ENCODE measurements at places on chromosomes 11 and 22.

DNA sequence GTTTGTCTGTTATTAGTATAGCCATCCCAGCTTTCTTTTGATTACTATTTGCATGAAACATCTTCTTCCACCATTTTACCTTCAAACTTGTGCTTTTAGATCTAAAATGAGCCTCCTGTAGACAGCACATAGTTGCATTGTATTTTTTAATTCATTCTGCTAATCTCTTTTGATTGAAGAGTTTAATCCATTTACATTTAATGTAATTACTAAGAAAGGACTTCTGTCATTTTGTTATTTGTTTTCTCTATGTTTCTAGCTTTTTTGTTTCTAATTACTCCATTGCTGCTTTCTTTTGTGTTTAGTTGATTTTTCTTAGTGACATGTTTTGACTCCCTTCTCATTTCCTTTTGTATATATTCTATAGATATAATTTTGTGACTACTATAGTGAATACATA is 43.7 kb upstream of the ZBTB44 start:
- no peak for DNase-seq

DNA sequence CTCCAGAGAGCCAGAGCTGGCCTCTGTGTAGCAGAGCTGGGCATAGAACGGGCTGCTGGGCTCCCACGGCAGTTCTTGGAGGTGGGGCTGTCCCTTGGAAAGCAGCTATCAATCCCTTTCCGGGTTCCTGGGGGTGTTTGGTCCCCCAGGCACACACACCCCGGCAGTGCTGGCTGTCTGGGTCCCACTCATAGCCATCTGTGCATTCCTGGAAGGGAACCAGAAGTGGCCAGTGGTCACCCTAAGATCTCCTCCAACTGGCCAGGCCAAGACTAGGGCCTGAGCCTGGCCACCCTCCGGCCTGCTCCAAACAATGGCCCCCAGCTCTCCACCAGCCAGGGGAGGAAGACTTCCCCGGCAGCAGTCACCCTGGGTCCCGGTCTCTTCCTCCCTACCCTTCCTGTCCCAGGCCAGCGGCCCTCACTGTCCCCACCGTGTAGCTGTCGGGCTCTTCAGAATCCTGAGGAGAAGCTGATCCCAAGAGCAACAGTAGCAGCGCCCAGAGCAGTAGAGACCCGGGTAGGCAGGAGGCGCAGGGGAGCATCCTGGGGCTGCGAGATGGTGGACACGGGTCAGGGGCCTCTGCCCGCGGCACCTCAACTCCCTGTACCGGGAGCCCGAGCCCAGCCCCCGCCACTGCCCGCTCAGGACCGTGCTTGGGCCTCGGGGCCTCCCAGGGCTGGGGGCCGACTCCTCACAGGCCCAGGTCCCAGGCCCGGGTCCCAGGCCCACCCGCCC is 620 bp downstream of the EFEMP2 start:
- no peak for DNase-seq

- DNase-seq, result no peak
These were observed 5.9 kb downstream of the SLC5A4 start for GRCh38 chr22:32249231-32249630.

- no peak for DNase-seq
These were observed 600.1 kb upstream of the CHORDC1 start for GRCh38 chr11:90822996-90823395.

DNA sequence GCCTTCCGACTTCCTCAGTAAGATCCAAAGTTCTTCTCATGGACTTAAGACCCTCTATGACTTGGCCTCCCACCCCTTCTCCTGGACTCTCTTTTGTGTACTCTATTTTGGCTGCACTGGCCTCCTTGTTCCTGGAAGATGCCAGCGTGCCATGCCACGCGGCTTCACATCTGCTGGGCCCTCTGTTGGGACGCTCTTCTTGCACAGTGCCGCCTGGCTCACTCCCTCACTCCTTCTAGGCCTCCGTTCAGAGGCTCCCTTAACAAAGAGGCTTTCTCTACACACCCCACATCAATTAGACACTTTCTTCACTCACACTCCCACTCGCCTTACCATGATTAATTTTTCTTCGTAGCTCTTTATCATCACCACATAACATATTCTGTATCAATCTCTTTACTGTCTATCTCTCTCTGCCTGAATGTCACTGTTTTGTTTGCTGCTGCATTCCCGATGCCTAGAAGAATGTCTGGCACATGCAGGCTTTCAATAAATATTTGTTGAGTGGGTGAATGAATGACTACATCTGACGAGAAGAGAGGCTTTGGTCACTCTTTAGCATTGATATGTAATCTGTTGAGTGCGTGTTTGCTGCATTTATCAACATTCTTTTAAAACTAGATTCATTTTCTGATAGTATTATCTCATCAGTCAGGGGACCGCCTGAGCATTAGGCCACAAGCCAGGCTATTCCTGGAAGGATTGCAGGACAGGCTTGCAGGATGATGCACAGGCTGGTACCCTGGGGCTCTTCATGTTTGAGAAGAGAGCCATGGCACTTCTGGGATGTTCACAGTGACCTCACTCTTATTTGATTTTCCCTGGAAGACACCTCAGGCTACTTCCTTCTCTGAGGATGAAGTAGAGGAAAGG is 60.6 kb upstream of the AMPD3 start:
- no peak for DNase-seq

GRCh38 chr11:62914416-62914815 is 6.7 kb downstream of the CHRM1 start:
- DNase-seq, result no peak

DNA sequence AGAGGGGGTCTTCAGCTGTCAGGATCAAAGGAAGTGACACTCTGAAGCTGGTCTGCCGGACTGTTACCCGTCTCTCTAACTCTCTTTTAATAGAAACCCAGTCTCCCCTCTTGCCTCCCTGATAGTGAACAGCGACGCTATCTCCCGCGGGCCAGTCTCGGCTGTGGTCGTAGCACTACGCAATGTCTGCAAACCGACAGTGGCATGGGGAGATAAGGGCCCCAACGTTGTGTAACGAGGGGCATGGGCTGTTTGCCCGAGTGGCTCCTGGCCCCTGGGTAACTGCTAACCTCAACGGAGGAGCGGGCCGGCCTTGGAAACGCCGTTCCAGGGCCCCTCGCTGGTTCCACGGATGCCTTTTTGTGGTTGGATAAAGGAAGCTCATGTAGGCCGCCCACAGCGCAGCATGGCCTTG is 23.3 kb downstream of the ZBTB16 start:
- DNase-seq, result no peak

DNA sequence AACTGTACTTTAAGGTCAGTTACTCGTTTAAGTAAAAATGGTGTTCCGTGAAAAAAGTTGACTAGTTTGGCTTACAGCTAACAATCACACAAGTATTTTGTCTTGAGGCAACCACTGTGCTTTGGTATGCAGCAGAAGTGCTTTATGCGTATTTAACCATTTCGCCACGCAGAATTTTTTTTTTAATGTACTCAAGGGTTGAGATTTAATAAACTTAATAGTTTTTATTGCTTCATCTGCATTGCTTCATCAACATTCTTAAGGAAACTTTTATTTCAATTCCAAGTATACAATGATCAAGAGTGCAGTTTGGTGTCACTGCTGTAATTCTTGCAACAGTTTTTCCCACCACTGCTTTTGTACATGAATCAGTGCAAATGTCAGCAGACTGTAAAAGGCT is 66.4 kb downstream of the ZNRF3 start:
- DNase-seq, result no peak

- DNase-seq, result no peak
These were observed 2.3 kb downstream of the DMC1 start for GRCh38 chr22:38567531-38568285.

- peak; percentile 19 for DNase-seq
These were observed 20.4 kb downstream of the BIRC2 start for GRCh38 chr11:102367364-102367763.

GRCh38 chr11:693887-694562 is 997 bp downstream of the DEAF1 start:
- no peak for DNase-seq

GRCh38 chr11:35347173-35347878 is 72.0 kb downstream of the SLC1A2 start:
- DNase-seq, result no peak

- no peak for DNase-seq
These were observed 40.9 kb downstream of the TCF20 start for GRCh38 chr22:42229455-42230149.

DNA sequence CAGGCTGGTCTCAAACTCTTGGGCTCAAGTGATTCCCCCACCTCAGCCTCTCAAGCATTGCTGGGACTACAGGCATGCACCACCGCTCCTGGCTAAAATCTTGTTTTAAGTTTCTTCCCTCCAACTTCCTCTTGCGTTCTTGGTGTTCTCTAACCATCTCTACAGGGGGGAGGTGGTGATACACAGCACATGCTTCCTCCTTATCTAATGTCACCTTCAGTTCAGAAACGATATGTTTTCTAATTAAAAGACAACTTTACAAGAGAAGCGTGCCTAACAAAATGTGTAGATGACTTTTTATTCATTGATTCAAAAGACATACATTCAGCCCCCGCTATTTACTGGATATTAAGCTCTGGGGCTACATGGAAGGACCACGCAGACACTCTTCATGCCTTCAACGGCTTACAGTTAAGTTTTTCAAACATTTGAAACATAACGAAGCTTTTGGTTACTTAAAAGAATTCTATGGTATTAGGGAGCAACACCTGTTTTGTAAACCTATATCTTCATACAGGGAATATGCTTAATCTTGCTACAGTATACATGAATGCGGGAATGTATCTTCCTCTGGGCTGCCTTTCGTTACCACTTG is 933 bp upstream of the DLAT start:
- DNase-seq, result no peak

GRCh38 chr11:2300936-2301630 is 635 bp downstream of the C11orf21 start:
- no peak for DNase-seq
